ENCODE measurements at places on chromosomes 3 and 15.
A peak's percentile ranks its signal among the peaks of the same experiment; 100 is the strongest.

- peaks cover 86% of the 10 kb centered on the region for H3K36me3 ChIP-seq
- H3K27ac ChIP-seq: peak overlapping the region; percentile 62
- H3K27me3 ChIP-seq: no peaks in the 10 kb centered on the region
- no peak overlapping the region for H3K4me3 ChIP-seq
- no peak for DNase-seq
- peaks cover 4% of the 10 kb centered on the region for H3K4me1 ChIP-seq
These were observed 20.1 kb downstream of the SENP2 start for GRCh38 chr3:185606196-185606595.

DNA sequence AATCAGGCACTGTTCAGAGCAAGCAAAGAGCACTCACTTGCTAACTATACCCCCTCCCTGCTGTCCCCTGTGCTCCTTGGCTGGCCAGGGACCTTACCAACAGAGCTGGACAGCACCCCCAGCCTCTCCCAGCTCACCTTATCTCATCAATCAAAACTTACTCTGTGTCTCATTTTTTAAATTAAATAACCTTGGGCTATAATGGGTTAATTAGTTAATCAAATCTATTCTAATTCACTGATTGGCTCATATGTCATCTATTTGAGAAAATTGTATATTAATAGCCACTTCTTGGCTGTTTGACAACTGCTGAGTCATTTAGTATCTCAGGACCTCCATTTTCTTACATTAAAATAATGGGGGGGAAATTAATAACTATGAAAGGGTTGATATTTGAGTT, 22.9 kb downstream of the IL5RA start:
- no peak for DNase-seq
- no peak overlapping the region for H3K4me3 ChIP-seq
- no peaks in the 10 kb centered on the region for H3K36me3 ChIP-seq
- H3K27ac ChIP-seq: no peak overlapping the region

GRCh38 chr3:43523454-43524053, 98.3 kb downstream of the ANO10 start:
- H3K4me1 ChIP-seq: peaks cover 2% of the 10 kb centered on the region
- H3K4me3 ChIP-seq: no peak overlapping the region
- no peak overlapping the region for H3K27ac ChIP-seq
- no peaks in the 10 kb centered on the region for H3K27me3 ChIP-seq
- no peak for DNase-seq

DNA sequence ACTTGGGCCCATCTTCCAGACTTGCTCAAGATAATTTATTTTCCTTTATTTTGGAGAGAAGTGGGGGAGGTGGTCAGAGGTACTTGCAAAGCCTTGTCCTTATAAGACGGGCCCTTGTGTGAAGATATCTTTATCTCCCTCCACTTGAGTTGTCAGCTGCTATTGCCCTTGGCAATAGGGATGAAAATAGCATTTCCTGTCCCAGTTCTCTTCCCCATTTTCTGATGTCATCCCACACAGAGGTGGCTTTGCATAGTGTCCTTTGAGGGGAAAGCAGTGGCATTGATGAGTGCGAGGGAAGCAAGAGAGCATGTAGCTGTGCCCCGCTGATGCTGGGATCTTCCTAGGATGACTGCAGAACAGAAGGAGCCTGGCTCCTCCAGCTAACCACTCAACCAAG, 41.9 kb upstream of the TUBGCP5 start:
- no peaks in the 10 kb centered on the region for H3K27me3 ChIP-seq
- no peaks in the 10 kb centered on the region for H3K4me1 ChIP-seq
- no peaks in the 10 kb centered on the region for H3K36me3 ChIP-seq
- no peak overlapping the region for H3K27ac ChIP-seq
- H3K4me3 ChIP-seq: no peak overlapping the region
- DNase-seq: no peak

- no peak overlapping the region for H3K27ac ChIP-seq
- H3K36me3 ChIP-seq: no peaks in the 10 kb centered on the region
- H3K4me1 ChIP-seq: no peaks in the 10 kb centered on the region
- no peak for DNase-seq
- peaks cover 2% of the 10 kb centered on the region for H3K27me3 ChIP-seq
These were observed 114.1 kb upstream of the CFAP20DC start for GRCh38 chr3:59163953-59164352.

DNA sequence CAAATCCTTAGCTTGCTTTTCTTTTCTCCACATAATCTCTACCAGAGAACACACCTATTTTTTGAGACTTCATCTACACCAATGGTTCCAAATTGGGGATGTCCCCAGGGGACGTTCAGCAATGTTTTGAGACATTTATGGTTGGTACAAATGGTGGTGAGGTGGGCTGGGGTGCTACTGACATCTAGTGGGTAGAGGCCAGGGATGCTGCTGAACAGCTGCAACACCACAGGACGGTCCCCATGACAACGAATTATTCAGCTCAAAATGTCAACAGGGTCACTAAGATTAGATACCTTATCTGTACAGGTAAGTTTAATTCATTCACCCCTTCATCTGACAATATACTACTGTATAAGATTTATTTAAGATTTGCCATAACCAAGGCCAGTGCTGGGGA, 14.4 kb downstream of the GK5 start:
- no peak for DNase-seq
- peaks cover 2% of the 10 kb centered on the region for H3K4me1 ChIP-seq
- no peak overlapping the region for H3K4me3 ChIP-seq
- H3K36me3 ChIP-seq: peaks cover 80% of the 10 kb centered on the region
- H3K27me3 ChIP-seq: no peaks in the 10 kb centered on the region

DNA sequence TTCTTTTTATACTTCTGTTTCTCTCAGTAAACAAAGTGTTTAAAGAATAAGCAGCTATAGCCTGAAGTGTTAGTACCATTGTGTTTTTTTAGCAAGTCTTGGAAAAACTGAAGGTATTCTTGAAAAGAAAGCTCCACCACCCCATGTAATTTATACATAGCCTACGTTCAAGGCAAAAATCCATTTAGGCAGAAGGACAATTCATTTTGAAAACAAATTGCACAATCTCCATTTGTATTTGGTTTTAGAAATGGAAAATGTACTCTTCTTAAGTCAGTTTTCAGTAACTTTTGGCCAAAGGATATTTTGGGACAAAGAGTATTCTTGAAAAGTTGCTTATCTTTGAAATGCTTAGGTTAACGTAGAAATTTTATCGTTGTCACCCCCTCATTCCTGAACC, 34.5 kb downstream of the PTPRG start:
- H3K4me1 ChIP-seq: no peaks in the 10 kb centered on the region
- H3K36me3 ChIP-seq: no peaks in the 10 kb centered on the region
- no peak overlapping the region for H3K27ac ChIP-seq
- DNase-seq: no peak

DNA sequence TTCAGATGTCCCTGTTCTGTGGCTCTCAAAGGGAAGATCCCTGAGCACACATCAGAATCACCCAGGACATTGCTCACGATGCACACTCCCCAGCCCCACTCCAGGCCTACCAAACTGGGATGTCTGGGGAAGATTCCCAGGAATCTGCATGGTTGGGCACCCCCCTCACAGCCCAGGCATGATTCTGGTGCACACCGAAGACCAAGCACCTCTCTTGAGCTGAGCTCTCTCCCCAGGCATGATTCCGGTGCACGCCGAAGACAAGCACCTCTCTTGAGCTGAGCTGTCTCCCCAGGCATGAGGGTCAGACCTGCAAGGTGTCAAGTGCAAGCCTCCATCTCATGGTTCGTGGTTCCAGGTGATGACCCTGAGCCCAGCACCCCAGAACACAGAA, 112.2 kb upstream of the MEF2A start:
- no peak overlapping the region for H3K4me3 ChIP-seq
- peaks cover 37% of the 10 kb centered on the region for H3K4me1 ChIP-seq

- no peak overlapping the region for H3K27ac ChIP-seq
- no peaks in the 10 kb centered on the region for H3K36me3 ChIP-seq
- H3K4me3 ChIP-seq: no peak overlapping the region
- peaks cover 19% of the 10 kb centered on the region for H3K27me3 ChIP-seq
These were observed 6.3 kb downstream of the FAM81A start for GRCh38 chr15:59444081-59444835.

- no peak for DNase-seq
- no peaks in the 10 kb centered on the region for H3K4me1 ChIP-seq
- no peaks in the 10 kb centered on the region for H3K36me3 ChIP-seq
- no peaks in the 10 kb centered on the region for H3K27me3 ChIP-seq
- no peak overlapping the region for H3K27ac ChIP-seq
These were observed 14.5 kb downstream of the SLC6A20 start for GRCh38 chr3:45781841-45782240.

DNA sequence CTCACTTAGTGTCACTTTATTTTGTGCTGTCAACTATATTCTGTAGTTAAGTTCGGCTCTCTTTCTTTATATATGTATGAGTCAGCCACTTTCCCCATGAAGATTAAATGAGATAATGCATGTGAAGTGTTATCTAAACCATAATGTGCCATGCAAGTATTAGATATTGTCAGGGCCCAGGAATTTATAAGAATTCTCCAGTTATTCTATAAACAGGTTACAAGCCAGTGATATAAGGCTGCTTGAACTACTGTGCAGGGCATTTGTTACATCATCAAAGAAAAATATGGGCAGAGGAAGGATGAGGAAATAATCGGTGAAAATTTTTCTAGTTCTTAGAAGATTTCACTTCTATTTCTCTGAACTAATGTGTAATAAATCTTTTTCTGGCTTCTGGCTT, 1049.0 kb upstream of the NR2F2 start:
- no peak overlapping the region for H3K27ac ChIP-seq
- H3K4me3 ChIP-seq: no peak overlapping the region
- H3K27me3 ChIP-seq: peaks cover 22% of the 10 kb centered on the region
- H3K4me1 ChIP-seq: peaks cover 12% of the 10 kb centered on the region
- DNase-seq: no peak
- no peaks in the 10 kb centered on the region for H3K36me3 ChIP-seq

DNA sequence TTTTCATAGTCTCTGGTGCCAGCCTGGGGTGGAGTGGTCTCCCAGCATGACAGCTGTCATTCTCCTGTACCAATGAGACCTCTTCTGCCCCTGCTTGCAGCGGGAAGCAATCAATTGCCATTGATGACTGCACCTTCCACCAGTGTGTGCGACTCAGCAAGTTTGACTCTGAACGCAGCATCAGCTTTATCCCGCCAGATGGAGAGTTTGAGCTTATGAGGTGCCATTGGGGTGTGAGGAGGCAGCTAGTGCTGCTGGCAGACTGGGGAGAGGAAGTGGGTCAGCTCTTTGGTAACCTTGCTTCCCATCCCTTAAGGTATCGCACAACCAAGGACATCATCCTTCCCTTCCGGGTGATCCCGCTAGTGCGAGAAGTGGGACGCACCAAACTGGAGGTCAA, 4.4 kb upstream of the ABCF3 start:
- peaks cover 95% of the 10 kb centered on the region for H3K36me3 ChIP-seq
- no peaks in the 10 kb centered on the region for H3K27me3 ChIP-seq
- peak overlapping the region; percentile 5 for H3K27ac ChIP-seq
- no peak for DNase-seq

GRCh38 chr3:120113128-120114116, 19.2 kb upstream of the GSK3B start:
- no peaks in the 10 kb centered on the region for H3K36me3 ChIP-seq
- H3K27me3 ChIP-seq: no peaks in the 10 kb centered on the region
- no peak for DNase-seq
- no peak overlapping the region for H3K4me3 ChIP-seq

DNA sequence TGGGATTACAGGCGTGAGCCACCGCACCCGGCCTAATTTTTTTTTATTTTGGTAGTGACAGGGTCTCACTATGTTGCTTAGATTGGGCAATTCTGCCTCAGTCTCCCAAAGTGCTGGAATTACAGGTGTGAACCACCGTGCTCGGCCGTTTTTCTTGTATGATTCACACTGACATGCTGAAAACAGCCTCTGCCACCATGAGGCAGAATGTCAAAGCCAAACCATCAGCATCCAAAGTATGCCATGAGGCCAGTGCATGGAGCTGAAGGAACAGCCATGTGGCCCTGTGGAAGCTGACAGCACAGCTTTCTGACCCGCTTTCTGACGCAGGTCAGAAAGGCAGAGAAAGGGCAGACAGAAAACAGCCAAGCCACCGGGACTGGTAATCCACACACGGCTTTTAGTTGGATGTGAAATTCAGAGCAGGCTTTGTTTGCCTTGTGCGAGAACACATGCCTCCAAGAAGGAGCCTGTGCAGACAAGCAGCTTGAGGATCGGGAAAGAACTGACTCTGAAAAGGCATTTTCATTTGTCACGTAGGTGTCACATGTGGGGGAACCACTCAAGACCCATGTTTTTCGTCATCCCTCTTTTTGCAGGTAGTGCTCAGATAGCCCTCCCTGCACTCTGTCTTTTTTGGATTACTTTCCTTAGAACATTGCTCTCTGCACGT, 25.1 kb downstream of the XYLB start:
- H3K4me3 ChIP-seq: no peak overlapping the region
- H3K27ac ChIP-seq: no peak overlapping the region
- DNase-seq: no peak
- peaks cover 55% of the 10 kb centered on the region for H3K36me3 ChIP-seq
- H3K27me3 ChIP-seq: no peaks in the 10 kb centered on the region

DNA sequence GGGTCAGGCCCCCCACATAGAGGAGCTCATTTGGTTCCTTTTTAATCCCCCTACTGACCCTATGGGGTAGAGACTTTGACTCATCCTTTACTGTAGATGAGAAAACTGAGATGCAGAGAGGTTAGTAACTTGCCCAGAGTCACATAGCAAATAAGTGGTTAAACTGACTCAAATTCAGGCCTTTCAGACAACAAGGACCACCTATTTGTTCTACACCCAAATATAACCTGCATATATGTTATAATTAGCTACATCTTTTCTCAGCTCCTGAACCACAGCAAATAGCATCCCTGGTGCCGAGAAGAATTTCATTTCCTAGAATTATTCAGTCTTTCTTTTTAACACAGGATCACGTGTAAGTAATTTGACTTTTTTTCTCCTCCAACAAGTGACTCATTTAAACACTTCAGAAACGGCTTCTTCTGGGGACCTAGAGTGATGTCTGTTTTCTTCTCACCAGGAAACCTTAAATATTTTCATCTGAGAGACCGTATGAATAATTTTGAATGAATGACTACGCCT, 57.4 kb downstream of the MGLL start:
- H3K4me1 ChIP-seq: peaks cover 25% of the 10 kb centered on the region
- no peak overlapping the region for H3K4me3 ChIP-seq
- peaks cover 13% of the 10 kb centered on the region for H3K27me3 ChIP-seq
- H3K36me3 ChIP-seq: no peaks in the 10 kb centered on the region
- H3K27ac ChIP-seq: peak overlapping the region; percentile 70

GRCh38 chr3:108093021-108093420, 2.2 kb upstream of the CD47 start:
- peak overlapping the region; percentile 98 for H3K27ac ChIP-seq
- peaks cover 52% of the 10 kb centered on the region for H3K4me1 ChIP-seq
- H3K4me3 ChIP-seq: peak overlapping the region; percentile 5
- H3K36me3 ChIP-seq: peaks cover 20% of the 10 kb centered on the region

- no peak for DNase-seq
- no peaks in the 10 kb centered on the region for H3K36me3 ChIP-seq
- no peaks in the 10 kb centered on the region for H3K27me3 ChIP-seq
These were observed 22.8 kb downstream of the EFCC1 start for GRCh38 chr3:129023909-129024308.

Data from activated T-cell treated with anti-CD3 and anti-CD28 coated beads, Interleukin-2, amount 50 U/mL, for 24 hours (primary cell).